HT1080 (cell line): ENCODE measurements at places on chromosomes 1 and 21.

- DNase-seq: no peak
These were observed 134.2 kb downstream of the ZZZ3 start for GRCh38 chr1:77548285-77548684.

- no peak for DNase-seq
These were observed 13.8 kb upstream of the MAST2 start for GRCh38 chr1:45789601-45790000.

DNA sequence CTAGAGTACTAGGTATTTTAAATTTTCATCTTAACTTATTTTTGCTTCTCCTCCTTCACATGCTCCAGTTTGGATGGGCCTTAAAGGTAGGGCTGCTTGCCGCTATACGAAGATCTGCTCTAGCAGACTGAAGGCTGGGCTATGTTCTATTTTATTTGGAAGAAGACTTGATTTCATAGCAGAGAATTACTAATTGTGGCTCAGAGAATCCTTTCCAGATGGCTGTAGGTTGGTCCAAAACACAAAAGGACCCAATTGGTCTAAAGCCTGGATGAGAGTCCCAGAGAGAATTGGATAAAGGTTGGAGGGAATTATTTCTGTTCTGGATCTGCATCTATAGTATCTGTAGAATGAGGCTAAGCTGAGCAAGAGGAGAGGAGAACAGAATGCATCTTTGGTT lies 719.4 kb upstream of the PTBP2 start:
- DNase-seq: no peak

DNA sequence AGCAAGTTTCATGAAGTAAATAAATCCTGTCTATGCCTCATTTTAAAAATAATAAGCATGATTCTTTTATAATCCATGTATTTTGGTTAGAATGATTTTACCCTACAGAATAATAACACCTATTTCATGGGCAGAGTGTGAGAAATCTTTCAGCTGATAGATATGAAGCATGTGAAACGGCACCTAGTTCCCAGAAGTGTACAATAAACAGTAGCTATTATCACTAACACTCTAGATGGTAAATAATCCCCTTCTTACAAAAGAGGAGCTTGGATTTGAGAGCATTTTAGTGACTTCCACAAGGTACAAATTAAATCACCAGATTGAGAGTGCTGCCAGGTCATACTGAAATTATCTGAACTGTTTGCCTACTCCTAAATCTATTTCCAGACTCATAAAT lies 95.3 kb upstream of the NRIP1 start:
- no peak for DNase-seq

DNA sequence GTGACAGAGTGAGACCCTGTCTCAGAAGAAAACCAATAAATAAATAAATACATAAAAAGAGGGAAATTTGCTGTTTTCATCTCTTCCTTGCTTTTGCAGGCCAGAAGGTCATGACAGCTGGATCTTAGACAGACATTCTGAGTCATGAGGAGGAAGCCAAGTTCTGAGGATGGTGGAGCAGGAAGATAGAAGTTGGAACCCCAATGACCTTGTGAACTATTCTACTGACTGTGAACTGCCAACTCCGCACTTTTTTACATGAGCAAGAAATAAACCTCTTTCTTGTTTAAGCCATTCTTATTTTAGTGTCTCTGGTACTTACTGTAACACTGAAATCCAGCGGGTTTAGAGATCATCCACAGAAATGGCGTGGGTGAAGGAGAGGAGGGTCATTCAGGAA lies 8.5 kb downstream of the CD84 start:
- DNase-seq: no peak

DNA sequence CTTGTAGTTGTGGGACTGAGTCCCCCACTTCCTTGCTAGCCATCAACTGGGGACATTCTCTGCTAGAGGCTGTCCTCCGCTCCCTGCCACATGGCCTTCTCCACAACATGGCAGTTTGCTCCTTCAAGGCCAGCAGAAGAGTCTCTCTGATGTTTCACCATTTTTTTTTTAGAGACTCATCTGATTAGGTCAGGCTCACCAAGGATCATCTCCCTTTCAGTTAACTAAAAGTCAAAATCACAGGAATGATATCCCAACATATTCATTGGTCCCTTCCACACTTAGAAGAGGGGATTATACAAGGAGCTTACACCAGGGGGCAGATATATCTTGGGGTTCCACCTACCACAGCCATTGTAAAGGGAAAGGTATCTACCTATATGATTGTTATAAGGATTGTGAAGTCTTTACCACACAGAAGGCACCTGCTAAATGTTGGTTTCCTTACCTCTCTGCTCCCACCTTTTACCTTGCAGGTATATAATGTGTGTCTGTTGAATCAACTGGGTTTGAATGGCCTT lies 23.3 kb downstream of the RIMKLA start:
- no peak for DNase-seq

GRCh38 chr1:168497376-168497950 lies 46.3 kb downstream of the XCL2 start:
- no peak for DNase-seq

DNA sequence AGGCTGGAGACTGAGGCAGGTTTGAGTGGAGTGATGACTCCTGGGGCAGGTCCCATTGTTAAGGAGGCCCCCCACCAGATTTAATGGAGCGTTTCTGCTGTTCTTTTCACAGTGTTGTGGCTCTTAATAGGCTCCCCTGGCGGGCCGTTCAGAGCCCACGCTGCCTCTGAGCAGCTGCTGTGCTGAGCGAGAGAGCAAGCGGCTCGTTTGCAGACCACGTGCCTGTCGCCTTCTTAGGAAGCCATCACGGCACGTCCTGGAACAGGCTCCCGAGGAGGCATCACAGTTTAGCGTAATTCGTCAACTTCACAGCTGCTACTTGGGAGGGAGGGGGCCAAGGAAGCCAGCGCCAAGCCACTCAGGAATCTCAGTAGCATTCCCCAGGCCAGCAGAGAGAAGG lies 70.5 kb upstream of the CTTNBP2NL start:
- no peak for DNase-seq

DNA sequence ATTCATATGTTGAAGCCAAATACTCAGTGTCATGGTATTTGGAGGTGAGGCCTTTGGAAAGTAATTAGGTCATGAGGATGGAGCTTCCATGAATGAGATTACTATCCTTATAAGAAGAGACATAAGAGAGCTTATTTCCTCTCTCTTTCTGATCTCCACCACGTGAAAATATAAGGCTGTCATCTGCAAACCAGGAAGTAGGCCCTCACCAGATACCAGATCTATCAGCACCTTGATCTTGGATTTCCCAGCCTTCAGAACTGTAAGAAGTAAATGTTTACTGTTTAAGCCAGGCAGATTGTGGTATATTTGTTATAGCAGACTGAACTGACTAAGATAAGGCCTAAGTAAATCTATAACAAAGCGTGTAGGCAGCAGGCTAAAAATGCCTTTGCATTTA lies 25.3 kb downstream of the RBM11 start:
- DNase-seq: no peak

DNA sequence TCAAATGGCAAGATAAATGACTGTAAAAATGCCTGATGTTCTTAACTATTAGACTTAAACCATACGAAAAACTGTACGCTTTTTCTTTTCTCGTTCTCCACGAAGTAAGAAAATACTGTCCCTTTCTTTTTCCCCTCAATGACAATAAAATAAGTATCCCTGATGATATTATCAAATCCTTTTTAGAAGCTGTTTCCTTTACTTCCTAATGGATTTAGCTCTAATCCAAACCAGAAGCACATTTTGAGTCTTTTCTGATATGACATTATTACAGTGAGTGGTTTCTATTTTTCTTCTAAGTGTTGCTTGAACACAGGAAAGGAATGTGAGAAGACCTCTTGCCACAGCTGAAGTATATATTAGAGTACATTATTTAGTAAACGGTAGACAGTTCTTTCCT lies 32.4 kb downstream of the DNM3 start:
- DNase-seq: no peak

GRCh38 chr1:224492632-224493031 lies 58.0 kb upstream of the WDR26 start:
- no peak for DNase-seq

GRCh38 chr1:28815533-28816185 lies 3.7 kb downstream of the OPRD1 start:
- DNase-seq: no peak
